NCI-H748 treated with DMSO at 0.1 percent for 48 hours (cell line): ENCODE measurements at places on chromosomes 6 and 20.
A peak's percentile ranks its signal among the peaks of the same experiment; 100 is the strongest.

GRCh38 chr20:23203951-23204730 lies 118.0 kb upstream of the CD93 start:
- no peak for DNase-seq

GRCh38 chr6:113854531-113855499 lies 2.3 kb upstream of the MARCKS start:
- peak; percentile 92 for DNase-seq

DNA sequence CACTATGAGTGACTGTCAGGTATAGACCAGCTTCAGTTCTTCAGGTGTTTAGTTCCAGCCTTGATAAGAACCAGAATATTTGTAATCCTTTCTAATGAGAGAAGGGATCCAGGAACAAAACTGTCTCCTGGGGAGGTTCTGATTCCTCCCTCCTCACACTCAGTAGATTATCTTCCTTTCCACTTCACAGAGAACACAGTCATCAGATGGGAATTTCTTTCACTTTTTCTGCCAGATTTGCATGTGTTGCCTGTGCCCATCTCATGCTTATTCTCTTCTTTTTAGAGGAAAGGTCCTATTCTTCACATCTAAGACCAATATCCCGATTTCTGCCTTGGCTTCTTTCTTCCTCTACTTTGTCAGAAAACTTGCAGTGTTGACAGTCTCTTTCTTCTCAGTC lies 50.8 kb downstream of the CD109 start:
- no peak for DNase-seq

- no peak for DNase-seq
These were observed 3.4 kb downstream of the APMAP start for GRCh38 chr20:24989162-24989561.

DNA sequence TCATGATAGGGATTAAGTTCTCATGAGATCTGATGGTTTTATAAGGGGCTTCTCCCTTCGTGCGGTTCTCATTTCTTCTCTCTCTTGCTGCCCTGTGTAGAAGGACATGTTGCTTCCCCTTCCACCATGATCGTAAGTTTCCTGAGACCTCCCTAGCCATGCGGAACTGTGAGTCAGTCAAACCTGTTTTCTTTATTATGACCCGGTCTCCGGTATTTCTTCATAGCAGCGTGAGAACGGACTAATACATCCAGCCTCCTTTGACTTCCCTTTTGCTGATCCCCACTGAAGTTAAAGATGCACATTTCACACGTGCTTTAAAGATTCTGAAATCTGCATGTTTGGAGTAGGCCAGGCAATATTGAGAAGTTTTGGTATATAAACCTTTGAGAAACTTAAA lies 543.1 kb downstream of the PRKN start:
- DNase-seq, result no peak

- no peak for DNase-seq
These were observed 397.1 kb downstream of the ARHGAP18 start for GRCh38 chr6:129312880-129313279.
